Dermis blood vessel endothelial cell (primary cell): ENCODE measurements at places on chromosomes 3 and 15.

- DNase-seq = peak; percentile 45
Observed at GRCh38 chr3:194046995-194047645, 88.8 kb upstream of the HES1 start.

DNA sequence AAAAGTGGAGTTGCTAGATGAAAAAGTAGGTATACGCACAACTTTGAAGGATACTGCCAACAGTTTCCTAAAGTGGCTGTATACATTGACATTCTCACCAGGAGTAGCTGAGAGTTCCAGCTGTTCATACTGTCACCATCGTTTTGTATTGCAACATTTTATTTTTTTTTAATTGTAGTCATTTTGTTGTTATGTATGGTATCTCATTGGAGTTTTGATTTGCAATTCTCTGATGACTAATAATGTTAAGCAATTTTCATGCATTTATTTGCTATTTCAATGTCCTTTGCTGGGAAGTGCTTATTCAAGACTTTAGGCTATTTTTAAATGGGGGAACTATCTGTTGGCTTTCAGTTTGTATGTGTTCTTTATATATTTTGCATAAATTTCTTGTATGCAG, 185.1 kb upstream of the TGFBR2 start:
- DNase-seq = no peak

DNA sequence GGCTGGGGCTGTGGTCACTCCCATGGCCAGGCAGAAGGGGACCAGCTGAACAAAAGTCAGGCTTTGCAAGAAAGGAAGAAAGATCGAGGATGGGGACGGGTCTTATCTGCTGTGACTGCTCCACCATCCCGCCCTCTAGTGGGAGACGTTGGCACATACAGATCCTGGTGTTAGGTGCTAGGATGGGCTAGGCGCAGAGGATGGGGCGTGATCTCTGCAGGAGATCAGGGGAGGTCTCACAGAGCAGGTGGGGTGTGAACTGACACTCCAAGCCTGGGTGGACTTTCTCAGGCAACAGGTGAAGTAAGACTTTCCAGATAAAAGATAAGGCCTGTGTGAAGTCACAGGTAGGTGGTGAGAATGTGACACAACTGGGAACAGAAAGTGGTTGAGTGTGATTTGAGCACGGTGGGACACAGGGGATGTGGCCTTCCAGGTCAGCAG, 141.9 kb upstream of the SMAD3 start:
- DNase-seq = peak; percentile 48

DNA sequence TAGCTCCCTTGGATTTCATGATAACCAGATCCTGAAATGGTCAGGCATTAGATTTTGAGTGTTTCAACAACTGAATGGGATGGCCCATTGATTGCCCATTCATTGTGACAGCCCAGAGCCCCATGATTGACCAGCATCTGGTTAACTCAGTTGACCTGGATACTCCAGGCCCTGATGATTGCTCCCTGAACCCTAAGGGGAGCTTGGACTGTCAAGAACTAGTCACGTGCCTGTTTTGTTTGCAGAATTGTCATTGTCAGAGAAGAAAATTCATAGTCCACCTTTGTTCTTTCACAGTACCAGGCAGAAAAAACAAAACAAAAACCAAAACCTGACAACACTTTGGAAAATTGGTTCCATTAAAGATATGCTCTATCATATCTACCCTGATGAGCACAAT, 241.3 kb upstream of the ONECUT1 start:
- no peak for DNase-seq

DNA sequence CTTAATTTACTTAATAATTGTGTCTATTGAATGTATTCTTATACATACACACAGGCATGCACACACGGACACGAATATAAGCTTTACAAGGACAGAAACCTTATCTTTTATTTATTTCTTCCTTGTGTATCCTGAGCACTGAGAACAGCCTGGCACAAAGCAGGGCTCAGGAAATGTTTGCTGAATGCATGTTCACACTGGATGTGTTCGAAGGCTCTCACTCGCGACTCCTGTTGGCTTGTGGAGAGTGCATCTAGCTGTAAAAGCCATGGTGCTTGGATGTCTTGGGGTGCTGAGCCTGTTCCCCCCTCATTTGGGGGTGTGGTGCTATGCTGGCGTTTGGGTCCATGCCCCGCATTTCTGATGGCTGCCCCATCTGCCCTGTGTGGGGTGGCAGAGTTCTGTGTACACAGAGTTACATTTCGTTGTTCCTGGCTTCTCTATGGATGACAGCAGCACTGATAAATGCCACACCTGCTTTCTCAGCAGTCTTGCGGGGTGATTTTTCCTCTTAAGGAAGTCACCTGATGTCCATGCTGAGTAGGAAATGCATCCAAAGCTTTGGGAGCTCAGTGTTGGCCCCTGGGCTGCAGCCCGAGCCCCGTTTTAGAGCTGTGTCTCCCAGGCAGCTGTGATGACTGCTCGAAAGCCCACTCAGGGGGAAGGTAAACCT, 148.5 kb downstream of the IGF1R start:
- DNase-seq = no peak

DNA sequence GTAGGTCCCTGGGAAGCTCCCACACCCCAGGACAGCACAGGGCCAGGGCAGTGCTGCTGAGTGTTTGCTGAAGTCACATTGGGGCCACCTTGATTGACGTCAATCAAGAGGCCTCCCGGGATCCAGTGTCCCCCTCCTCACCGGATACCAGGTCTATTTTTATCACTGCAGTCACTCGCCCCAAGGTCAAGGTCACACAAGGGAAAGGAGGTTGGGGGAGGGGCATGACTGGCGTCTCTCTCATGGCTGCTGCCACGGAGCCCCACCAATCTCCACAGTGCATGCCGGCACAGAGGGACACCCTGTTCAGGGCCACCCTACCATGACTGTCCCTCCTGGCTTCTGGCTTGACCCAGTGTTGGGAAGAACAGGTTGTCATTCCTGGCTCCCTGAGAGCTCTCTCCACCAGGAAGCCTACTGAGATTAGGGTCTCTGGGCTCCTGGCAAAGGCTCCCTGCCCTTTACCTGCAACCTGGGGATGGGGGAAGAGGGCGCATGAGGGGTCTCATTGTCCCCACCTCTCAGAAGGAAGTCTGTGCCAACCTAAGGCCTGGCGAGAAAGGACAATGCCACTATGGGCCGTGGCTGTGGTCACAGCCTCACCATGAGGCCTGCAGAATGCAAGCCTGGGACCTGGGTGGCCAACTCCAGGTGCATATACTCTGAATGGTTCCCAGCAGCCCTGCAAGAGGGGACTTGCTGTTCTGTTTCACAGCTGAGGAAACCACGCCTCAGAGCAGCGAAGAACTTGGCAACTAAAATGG, 1.5 kb downstream of the MYL3 start:
- DNase-seq = no peak

DNA sequence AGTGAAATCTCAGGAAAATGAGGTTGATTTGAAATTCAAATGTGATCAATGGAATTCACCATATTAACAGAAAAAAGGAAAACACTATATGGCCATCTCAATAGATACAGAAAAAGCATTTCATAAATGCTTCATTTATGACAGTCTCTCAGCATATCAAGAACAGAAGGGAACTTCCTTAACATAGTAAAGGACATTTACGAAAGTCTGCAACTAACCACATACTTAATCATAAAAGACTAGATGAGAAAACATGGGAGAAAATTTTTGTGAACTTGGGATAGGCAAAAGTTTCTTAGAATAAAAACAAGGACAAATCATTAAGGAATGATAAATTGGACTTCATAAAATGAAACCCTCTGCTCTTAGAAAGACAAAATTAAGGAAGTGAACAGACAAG, 24.7 kb upstream of the TIPARP start:
- DNase-seq = no peak

- no peak for DNase-seq
Observed at GRCh38 chr15:96042734-96043224, 287.7 kb upstream of the NR2F2 start.

GRCh38 chr3:40737343-40737742, 212.6 kb downstream of the ZNF621 start:
- no peak for DNase-seq

DNA sequence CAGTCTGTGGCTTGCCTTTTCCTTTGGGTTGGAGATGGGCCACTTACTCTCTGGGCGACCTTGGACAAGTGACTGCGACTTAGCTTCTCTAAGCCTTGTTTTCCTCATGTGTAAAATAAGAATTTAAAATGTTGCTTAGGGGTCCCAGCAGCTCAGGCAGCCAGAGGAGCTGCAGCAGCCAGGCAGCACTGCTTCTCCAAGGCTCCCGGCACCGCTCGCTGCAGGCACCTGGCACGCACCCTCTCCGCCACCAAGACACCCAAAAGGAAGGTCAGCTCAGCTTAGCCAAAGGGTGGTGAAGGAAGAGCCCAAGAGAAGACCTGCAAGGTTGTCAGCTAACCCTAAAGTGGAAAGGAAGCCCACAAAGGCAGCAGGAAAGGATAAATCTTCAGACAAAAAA, 10.7 kb upstream of the AMOTL2 start:
- DNase-seq = no peak

DNA sequence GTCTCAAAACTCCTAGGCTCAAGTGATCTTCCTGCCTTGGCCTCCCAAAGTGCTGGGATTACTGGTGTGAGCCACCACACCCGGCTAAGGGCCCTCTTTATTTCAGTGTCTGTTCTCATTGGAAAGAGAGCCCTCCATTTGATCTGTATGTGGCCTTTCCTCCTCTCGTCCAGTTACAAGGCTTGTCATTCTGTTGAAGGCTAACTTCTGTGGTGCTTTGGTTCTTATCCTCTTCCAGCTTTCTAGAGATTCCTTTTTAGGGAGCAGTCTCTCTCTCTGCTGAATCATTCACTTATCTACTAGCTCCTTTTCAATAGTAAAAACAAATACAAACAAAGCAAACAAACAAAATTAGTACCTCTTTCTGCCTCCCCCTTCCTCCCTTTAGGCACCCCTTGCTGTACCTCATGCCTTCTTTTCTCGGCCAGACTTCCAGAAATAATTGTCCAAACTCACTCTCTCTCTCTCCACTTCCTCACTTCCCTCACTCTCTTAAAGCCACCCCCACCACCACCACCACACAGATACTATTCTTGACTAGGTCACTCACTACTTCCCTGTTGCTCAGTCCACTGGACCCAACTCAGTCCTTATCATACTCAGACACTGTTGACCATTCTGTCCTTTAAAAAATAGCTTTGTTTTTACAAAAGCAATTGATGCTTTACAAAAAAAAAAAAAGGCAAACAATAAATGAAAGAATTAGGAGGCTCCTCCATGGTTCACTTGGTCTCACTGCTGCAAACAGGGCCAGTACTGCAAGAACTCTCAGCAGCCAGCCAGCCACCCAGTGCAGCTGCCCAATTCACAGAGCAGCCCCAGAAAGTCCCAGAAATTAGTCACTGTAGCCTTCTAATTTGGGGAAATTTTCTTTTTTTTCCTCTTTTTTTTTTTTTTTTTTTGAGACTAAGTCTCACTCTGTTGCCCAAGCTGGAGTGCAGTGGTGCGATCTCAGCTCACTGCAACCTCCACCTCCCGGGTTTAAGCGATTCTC, 31.7 kb upstream of the RAB11A start:
- no peak for DNase-seq
